ENCODE measurements at places on chromosomes 4 and X.

DNA sequence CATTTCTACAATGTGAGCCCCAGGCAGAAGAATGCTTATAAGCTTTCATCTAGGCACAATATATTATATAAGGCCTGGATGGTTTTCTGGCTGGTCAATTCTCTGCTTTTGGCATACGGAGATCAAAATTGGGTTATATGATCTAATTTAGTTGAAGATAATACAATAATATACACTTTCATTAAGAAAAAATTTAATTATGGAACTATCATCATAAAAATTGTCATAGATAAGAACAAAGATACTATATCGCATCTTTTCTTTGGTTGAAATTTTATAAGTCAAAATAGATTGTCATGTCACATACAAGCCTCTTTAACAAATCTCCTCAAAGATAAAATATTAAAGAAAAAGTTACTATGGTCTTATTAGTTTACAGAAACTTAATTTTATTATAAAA is 17.1 kb downstream of the DMD start:
- no peak for DNase-seq

- no peak for DNase-seq
Observed at GRCh38 chr4:6616087-6616995, 24.1 kb upstream of the MRFAP1 start.

DNA sequence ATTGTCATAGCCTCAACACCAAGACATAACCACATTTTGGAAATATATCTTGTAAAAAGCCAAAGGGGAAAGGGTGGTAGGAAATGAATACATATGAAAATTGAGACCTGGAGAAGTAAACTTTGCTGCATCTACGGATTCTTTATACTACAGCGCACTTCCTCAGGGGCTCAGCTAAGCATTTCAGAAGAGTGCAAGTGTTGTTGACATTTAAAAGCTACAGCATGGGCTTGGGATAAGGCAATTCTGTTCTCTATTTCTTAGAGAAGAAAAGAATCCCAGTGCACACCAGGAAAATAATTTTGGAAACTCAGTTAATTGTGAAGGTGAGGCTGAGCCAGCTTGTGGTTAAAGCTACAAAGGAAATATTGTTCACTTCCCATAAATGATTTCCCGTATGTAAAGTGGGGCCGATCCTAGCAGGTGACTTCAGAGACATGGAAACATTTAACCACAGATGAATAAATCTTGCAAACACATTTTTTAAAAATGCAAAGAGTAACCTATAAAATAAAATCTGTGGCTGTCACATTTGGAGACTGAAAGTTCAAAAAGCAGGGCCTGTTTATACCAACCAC is 12.6 kb upstream of the GBA3 start:
- no peak for DNase-seq

- no peak for DNase-seq
Observed at GRCh38 chrX:7574325-7574724, 268.6 kb upstream of the VCX start.

GRCh38 chrX:50697691-50698090 is 116.3 kb downstream of the SHROOM4 start:
- no peak for DNase-seq

GRCh38 chr4:76640353-76640910 is 205.4 kb downstream of the SHROOM3 start:
- peak; percentile 94 for DNase-seq

GRCh38 chr4:156677131-156677531 is 294.5 kb downstream of the PDGFC start:
- peak; percentile 12 for DNase-seq

DNA sequence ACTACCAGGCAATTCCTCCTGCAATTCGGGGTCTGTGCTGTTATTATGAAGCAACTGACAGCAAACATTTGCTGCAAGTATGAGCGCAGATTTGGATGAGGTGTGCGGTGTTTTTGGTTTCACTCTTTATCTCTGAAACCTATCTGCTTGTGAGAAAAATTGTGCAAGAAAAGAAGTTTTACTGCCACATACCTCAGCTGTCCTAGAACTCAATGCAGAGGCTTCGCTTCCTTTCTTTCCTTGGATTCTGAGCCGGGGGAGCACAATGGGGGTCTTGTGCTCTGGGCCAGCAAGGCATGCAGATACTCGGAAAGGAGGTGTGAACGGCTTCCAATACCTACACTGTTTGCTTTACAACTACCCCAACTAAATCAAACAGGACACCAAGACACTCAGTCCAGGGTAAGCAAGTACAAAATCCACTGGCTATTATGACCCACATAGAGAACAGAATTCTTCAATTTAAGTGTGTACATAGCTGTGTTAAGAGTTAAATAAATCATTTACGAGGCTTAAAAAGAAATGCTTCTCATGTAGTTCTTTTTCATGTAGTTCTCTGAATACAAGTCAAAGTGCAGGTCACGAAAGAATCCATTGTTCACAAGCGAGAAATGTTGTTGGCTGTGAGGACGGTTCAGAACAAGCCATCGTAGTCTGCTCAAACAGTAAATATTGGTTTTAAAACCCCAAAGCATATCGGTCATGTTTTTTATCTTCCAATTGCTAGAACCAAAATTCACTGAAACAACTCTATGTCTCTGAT is 1.1 kb downstream of the SORBS2 start:
- peak; percentile 64 for DNase-seq

DNA sequence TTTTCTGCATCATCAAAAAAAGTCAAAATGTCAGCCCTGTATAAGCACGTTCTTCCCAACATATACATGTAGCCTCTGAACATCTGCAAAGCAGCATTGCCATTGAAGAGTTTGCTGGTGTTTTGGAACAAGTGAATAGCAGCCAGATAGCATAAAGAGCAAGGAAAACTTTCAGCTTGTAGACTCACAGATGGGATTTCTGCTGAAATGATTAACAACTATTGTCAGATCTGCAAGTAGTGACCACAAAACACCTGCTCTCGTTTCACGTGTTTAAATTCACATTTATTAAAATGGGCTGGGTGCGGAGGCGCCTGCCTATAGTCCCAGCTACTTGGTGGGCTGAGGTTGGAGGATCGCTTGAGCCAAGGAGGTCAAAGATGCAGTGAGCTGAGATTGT is 123.7 kb downstream of the SPRY1 start:
- no peak for DNase-seq

- no peak for DNase-seq
Observed at GRCh38 chr4:109947457-109947856, 34.8 kb downstream of the EGF start.

DNA sequence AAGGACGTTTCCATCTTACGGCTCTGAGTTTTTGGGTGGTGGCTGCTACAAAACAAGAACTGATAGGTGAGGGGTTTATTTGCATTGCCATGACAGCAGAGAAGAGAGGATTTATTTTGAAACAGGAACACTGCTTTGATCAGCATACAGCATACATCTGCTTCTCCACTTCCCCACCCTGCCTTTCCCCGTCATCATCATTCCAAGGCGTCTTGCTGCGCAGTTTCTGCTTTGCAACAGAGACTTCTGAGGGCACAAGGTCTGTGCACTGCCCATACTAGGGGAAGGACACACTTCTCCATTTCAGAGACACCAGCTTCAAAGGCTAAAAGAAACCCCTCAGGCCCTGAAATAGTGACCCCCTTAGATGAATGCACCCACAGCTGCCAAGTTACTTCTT is 19.1 kb downstream of the STARD8 start:
- no peak for DNase-seq

- no peak for DNase-seq
Observed at GRCh38 chrX:108494406-108495090, 54.9 kb downstream of the COL4A5 start.

GRCh38 chrX:39693298-39693697 is 404.5 kb downstream of the BCOR start:
- no peak for DNase-seq

DNA sequence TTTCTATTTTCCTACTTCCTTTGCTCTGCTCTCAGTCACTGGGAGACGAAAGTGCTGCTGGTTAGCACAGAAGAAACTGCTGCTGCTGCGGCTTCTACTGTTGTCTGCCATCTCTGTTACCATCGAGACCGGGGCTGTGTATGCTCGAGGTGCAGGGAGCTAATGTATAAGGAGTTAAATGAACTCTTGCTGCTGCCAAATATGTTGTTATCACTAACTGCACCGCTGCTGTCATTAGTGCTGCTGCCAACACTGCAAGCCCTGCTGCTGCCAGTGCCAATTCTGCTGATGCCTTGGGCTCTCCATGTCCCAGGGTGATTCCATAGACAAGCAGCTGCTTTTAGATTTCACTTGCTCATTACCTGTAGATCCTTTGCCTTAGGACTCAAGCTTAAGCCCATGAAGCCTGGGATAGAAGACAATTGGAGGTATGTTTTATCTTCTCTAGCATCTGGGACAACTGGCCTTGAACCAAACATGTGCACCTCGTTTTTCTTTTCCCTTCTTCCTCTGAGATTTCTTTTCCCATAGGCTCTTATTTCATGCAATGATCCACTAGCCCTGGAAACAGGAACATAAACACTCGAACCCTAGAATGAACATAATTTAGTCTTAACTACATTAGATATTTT is 107.8 kb downstream of the CCSER1 start:
- DNase-seq: no peak

GRCh38 chr4:4869731-4870571 is 10.5 kb downstream of the MSX1 start:
- no peak for DNase-seq

DNA sequence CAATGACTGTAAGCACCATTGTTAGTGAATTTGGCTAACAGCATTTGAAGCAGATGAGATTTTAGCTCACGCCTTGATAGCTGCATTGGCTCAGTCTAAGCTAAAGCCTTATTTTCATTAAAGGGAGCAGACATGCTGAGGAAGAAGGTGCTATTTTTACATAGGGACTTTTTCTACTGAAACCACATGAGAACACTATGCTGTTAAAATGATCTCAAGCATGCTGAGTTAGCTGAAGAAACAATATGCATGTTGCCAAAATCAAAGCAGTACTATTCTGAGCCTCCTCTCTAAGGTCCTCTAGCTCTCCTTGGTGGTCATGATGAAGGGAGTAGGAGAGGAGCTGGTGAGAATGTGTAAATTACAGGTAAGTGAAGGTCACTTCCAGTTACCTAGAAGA is 134.4 kb upstream of the JADE1 start:
- no peak for DNase-seq

- DNase-seq: no peak
Observed at GRCh38 chrX:2924151-2924550, 5.0 kb downstream of the ARSD start.

GRCh38 chr4:121654738-121655137 is 42.0 kb downstream of the ANXA5 start:
- DNase-seq: no peak

- no peak for DNase-seq
Observed at GRCh38 chr4:63020661-63021060, 1388.6 kb downstream of the TECRL start.

- DNase-seq: no peak
Observed at GRCh38 chr4:152398060-152398459, 137.8 kb downstream of the FBXW7 start.

- no peak for DNase-seq
Observed at GRCh38 chr4:168920441-168921065, 89.5 kb downstream of the CBR4 start.

GRCh38 chr4:147589586-147589985 is 27.6 kb upstream of the TMEM184C start:
- DNase-seq: no peak

- DNase-seq: no peak
Observed at GRCh38 chrX:150165776-150166610, 197.1 kb upstream of the MAMLD1 start.

DNA sequence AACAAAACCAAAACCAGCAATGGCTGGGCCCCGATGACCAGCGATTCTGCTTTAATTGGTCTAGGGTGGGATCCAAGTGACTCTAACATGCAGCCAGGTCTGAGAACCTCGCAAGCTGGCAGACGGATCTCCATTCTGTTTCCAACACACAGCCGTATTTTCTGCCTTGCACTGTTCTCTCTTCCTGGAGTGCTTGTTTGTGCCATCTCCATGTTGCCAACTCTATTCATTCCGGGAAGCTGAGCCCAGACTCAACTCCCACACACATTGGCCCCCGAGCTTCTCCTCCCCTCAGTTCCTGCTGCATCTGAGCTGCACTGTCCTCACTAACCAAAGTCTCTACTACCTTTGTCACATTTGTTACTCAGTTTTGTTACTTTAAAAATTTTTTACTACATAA is 35.6 kb downstream of the GEMIN8 start:
- DNase-seq: peak; percentile 48

DNA sequence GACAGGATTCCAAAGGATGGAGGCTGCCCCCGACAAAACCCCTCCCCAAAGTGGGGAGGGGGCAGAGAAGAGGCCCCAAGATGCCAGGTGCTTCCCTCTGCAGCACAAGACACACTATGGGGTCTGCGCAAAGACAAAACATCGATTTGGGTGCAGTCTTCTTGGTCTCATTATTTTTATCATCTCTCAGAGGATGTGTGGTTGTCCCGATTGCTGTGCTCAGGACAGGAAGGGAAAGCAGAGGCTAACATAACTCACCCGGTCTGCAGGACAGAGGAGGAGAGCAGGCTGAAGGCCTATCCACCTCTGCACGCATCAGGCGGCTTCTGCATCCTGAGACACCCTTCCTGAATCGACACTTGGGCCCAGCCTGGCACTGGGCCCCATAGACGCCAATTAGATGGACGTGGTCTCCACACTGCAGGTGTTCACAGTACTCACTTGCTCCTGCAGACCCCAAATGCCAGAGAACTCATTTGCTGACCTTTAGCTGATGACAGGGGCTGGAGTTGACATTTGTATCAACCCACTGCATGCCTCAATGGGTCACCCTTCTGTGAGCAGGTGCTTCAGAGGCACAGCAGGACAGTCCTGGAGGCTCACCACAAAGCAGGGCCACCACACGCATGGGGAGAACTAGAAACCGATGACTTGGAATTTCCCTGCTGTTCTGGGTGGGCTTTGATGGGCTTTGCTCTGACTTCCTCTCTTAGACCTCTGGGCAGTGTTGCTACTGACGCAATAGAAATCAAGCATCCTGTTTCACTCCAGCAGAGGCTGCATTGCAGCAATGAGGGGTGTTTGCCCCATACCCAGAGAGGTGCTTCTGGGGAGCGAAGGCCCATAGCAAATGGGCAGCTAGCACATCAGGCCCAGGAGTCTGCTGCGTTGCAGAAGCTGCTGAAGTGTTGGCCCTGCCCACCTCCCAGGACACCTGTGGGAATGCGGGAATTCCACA is 96.3 kb upstream of the ENPP6 start:
- no peak for DNase-seq

Data from G401 (cell line).